ENCODE measurements at places on chromosomes 1 and 21.

GRCh38 chr21:33966324-33966949, 50.8 kb upstream of the ATP5PO start:
- DNase-seq: no peak

GRCh38 chr1:225709101-225709500, 56.2 kb upstream of the ENAH start:
- no peak for DNase-seq

DNA sequence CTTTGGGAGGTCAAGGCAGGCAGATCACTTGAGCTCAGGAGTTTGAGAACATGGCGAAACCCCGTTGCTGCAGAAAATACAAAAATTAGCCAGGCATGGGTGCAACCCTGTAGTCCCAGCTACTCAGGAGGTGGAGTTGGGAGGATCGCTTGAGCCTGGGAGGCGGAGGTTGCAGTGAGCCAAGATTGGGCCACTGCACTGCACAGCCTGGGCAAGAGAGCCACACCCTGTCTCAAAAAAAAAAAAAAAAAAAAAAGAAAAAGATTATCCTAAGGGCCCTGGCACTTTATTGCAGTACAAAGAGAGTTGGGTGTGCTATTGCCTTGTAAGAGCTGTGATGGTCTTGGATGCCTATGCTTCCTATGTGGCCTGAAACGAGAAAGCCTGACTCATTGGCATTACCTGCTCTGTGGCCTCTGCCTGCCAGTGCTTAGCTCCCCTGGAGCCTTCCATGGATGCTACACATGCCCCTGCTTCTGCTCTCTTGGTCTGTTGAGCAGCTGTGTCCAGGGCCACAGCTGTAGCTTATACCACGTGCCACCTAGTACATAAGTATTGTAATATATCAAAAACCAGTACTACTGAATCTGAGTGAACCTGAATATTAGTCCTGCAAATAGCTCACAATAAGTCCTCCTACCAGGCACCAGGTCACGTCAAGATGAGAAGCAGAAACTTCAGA, 45.8 kb downstream of the DNAJC6 start:
- DNase-seq: no peak

- DNase-seq: no peak
Observed at GRCh38 chr1:118275472-118276115, 90.6 kb upstream of the SPAG17 start.

DNA sequence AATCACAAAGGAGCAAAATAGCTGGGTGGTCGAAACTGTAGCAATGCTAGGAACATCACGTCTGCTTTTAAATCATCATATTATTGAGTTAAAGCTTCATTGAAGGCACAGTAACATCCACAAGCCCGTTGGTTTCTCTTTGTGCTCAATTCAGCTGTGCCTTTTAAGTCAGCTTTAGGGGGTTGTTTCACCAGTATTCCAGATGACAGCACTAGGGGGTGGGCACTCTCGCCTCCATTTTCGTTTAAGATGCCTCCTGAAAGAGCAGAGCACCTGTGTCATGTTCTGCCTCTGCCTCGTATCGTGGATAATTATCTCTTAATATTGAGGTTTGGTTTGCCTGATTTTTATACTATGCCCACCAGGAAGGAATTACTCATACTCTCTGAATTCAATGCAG, 139.8 kb upstream of the PTBP2 start:
- DNase-seq: no peak

GRCh38 chr1:42922687-42923366, 35.8 kb downstream of the SLC2A1 start:
- DNase-seq: peak; percentile 52

- no peak for DNase-seq
Observed at GRCh38 chr1:52904927-52905698, 16.4 kb downstream of the ECHDC2 start.

DNA sequence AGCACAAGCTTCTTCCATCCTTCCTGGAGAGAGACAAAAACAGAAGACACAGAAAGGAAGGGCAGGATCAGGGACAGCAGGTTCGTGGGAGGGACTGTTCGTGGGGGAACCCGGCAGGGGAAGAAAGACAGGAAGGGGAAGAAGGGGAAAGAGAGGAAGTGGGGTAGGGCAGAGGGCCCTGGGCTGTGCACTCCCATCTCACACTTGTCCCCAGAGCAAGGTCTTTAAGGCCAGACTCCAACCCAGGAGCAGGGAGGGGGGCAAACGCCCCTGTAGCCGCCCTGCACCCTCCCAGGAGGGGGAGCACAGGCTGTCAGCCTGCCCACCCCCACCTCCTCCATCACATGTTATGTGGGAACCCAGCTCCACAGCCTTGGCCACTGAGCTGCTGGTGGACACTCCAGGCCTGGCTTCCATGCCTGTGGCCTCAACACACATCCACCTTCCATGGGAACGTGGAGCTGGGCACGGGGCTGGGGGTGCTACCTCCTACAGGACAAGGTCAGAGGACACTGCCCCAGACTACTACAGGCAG, 9.3 kb downstream of the SLC19A1 start:
- DNase-seq: no peak

All from glomerular endothelial cell (primary cell).